ENCODE measurements at places on chromosomes 11 and 22.

- no peak for DNase-seq
These were observed 135.6 kb downstream of the CADM1 start for GRCh38 chr11:115368616-115369015.

GRCh38 chr11:70242885-70243284, 27.6 kb upstream of the PPFIA1 start:
- no peak for DNase-seq

DNA sequence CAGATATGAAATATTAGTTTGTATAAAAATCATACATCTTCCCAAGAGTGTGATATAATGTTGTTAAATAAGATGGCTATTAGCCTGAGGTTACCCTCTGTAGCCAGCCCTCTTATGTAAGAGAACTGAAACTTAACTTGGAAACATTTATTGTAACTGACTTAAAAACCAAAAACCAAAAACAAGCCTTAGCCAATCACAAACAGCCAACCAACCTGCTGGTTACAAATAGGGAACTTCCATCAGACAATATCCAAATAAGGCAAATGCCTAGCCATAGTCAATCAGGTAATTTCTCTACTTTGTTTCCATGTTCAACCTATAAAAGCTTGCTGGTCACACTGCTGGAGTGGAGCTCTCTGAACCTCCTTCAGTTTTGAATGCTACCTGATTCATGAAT, 14.1 kb downstream of the KBTBD3 start:
- DNase-seq, result no peak

DNA sequence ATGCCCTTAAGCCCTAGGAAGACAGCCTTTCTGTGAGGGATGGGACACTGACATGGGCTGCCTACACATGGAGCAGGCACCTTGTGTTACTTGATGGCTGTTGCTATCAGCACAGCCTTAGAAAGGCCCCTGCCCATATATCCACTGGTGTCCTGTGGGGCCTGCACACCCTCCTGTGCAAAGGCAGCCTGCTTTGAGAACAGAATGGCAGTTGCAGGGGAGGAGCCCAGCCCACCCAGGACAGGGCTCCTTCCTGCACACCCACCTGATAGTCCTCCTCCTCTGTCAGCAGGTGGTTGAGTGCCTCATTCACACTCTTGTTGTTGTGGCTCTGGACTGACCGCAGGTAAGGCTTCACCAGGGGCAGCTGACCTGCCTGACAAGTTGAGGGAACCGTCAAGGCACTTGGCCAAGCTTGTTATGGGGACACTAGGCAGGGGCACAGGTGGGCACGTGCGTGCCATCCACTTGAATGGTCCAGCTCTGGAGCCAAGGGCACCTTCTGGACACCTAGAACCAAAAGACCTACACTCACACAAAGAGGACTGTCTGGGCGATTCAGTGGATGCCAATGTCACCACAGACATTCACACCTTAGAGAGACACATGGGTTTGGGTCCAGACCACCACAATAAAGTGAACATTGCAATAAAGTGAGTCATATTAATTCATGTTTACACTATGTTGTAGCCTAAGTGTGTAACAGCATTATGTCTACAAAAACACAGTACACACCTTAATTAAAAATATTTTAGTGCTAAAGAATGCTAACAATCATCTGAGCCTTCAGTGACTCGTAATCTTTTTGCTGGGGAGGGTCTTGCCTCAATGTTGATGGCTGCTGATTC, 9.4 kb upstream of the SLC25A1 start:
- DNase-seq, result no peak

DNA sequence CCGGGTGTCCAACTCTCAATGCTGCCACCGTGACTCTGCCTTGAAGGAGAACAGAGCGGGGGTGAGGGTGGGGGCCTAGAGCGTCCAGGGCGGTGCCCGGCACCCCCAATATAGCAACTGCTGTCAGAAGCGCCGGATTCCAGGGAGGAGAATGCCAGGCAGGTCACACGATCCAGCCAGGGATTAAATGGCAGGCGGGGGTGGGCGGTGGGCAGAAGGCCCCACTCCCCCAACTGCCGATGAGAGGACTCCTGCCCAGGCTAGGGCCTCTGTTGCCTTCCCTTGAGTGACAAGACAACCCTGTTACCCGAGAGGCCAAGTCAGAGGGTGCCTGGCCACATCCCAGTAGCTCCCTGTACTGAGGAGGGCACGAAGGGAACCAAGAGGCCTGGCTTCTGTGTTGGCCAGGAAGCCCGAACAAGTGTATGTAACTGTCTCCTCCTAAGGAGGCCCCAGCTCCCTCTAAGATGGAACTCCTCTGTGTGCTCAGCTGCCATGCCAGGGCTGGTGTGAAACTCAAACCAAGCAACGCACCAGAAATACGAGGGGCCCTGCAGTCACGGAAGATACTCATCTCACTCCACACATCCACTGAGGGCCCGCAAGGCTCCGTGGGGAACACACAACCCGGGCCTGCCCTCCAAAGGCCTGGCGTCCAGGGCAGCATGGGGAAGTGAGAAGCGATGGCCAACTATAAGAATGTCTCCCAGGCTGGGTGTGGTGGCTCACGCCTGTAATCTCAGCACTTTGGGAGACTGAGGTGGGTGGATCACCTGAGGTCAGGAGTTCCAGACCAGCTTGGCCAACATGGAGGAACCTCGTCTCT, 3.0 kb downstream of the PACSIN3 start:
- DNase-seq, result peak; percentile 78

GRCh38 chr11:15852179-15852578, 504.2 kb downstream of the SOX6 start:
- no peak for DNase-seq

DNA sequence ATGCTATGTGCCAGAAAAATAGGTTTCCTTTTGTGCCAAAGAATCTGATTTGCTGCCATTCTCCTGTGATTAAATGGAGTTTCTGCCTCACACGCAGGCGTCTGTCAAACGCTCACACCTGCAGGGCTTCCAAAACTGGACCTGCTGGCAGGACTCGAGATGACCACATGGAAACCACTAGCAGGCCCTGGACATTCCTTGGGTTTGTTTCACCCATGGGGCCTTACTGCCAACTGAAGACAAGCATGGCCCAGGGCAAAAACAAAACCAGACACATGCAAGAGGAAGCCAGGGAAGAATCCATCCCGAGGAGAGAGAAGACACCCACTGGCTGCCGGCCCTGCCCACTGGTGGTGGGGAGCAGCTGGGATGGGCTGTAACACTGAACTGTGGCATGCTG, 55.9 kb upstream of the MN1 start:
- no peak for DNase-seq

DNA sequence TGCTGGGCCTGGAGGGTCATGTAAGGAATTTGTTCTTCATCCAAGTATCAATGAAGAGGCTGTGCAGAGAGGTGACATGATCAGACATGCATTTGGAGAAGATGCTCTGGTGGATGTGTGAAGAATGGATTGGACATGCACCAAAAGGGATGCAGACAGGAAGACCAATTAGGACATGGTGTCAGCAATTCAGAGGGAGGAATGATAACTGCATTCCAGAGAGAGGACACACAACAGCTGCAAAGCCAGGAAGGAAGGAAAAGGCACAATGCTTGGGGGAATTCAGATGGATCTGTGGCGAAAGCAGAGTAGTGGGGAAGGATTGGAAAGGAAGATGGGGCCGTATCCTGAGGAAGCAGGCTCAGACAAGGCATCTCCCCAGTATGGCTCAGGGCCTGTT, 5.2 kb upstream of the ARRB1 start:
- no peak for DNase-seq

- DNase-seq, result no peak
These were observed 75.8 kb downstream of the GAB2 start for GRCh38 chr11:78341841-78342240.

- no peak for DNase-seq
These were observed 130.6 kb downstream of the ST3GAL4 start for GRCh38 chr11:126485986-126486635.

DNA sequence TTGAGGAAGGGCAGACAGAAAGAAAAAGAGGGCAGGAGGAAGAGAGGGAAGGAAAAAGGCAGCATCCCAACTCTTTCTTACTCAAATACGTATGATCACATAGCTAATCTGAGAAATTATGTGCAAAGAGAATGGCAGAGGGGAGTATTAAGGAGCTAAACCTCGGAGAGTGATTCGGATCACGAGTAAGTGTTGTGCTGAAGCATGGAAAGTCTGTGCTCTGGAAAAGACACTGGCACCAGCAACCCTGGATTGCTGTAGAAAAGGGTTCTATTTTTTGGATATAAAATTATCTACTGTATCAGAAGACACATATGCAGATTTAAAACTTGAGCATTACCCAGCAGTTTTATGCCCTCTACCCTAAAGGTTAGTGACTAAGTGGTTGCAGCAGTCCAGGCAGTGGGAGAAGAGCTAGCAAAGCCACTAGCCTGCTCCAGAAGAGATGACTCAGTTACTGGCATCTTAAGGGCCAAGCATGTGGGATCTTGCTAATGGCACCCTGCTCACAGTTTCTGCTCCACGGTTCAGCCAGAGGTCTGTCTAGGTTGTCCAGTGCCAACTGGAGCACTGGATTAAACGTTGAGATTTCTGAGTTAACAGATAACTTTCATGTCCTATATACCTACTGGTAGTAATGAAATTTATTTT, 151.7 kb downstream of the SWAP70 start:
- DNase-seq, result peak; percentile 31

- DNase-seq, result no peak
These were observed 2.2 kb downstream of the BRD1 start for GRCh38 chr22:49825436-49825835.

DNA sequence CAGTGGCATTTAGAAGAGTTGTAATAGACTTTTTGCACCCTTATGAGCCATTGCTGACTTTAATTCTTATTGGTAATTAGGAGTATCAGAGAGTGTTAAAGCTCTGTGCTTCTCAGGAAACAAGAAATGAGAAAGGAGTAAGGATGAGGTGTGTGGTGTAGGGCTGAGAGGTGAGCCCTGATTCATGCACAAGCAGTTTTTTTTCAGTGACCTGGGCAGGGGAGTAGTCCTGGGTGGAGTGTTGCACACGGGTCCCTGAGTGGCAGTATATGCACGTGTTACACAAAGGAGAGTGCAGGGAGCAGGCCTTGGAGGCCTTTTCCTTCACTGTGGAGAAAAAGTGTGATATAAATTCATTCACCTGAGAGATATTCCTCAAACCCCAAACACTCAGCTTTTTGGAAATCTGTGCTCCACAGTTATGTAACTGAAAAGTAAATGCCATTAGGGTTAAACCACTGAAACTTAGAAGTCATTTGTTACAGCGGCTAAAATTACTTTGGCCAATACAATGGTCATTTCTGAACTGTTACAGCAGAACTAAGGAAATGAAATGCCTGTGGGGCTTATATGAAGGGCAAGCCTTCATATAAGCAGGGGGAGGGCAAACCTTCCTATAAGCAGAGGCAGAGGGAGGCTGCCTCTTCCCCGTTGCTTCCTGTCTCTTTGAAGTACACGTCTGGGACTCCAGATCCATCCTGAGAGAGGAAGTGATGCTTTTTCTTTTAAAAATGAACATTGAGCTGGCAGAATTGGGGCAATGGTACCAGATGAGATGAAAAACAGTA, 62.6 kb upstream of the OLFML1 start:
- DNase-seq, result no peak

DNA sequence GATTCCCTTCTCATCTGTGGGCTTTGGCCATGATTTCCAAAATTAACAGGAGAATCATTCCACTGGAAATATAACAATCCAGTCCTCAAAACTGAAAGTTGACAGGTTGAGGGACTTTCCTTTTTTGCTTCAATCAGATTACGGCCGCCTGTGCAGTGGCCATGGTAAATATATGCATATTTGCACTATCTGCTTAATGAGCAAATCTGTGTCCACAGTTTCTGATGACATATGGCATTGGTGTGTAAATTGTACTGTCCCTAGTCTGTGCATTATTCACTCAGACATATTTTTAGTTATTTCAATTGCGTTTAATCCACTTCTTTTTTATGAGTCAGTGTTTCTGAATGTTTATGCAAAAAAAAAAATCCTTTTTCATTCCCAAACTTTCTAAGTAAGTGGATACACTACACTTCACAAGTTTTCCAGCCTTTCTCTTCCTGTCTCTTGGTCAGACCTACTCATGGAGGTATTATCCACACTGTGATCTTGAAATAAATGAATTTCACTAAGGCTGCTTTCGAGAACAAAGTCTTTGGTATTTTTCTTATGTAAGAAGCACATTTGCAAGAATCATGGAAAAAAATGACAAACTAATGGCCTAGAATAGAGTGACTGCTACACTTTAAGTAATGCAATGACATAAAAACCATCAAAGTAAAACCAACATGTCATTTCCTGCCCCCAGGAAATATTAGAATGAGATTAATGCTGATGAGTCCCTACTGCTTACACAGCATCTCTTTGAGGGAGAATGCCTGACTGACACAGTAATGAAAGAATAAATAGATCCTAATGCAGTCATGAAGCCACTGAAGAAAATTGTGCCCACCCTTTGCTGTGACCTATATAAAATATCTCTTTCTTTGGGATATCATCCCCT, 76.4 kb upstream of the MTNR1B start:
- DNase-seq, result no peak

DNA sequence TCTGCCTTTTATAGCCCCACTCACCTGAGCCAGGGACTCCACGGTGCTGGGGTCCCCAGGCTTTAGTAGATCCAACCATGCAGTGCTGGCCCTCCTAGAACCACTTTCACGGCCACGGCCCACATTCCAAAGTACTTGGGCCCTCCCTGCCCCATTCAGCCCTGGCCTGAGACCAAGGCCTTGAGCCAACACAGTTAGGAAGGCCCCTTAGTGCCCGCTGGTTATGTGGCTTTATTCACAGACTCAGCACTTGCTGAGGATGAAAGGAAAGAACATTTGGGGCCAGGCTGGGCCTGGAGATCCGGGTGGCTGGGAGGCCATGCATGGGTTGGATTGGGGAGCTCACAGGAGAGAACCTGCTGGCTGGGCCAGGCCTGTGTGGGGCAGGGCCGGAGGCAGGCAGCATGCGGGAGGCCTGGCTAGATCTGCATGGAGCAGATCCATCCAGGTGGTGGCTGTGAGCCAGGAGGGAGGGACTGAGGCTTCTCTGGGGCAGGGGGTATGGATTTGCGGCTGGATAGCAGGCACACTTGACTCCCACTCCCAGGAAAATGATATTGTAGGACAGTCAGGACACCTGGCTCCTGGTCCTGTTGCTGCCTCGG, 12.6 kb downstream of the CHRM1 start:
- no peak for DNase-seq

DNA sequence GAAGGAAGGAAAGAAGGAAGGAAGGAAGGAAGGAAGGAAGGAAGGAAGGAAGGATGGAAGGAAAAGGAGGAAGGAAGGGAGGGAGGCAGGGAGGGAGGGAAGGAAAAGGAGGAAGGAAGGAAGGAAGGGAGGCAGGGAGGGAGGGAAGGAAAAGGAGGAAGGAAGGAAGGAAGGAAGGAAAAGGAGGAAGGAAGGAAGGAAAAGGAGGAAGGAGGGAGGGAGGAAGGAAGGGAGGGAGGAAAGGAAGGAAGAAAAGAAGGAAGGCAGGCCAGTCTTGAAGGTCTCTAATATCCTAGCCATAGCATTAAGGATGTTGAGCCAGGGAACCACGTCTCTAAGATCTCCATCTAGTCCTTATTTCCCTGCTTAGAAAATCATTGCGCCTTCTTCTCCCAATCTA, 78.8 kb downstream of the TMPRSS5 start:
- DNase-seq, result no peak
